Neural crest cell (in vitro differentiated cells): ENCODE measurements at places on chromosomes 1 and 21.

- no peak for DNase-seq
Observed at GRCh38 chr1:234879147-234880080, 249.2 kb downstream of the TOMM20 start.

GRCh38 chr1:107789817-107790524, 175.0 kb downstream of the VAV3 start:
- no peak for DNase-seq

GRCh38 chr1:239337799-239338430, 48.5 kb upstream of the CHRM3 start:
- no peak for DNase-seq

GRCh38 chr1:227795732-227796131, 19.7 kb upstream of the PRSS38 start:
- DNase-seq, result no peak

GRCh38 chr1:206067486-206068227, 14.7 kb downstream of the RHEX start:
- no peak for DNase-seq

DNA sequence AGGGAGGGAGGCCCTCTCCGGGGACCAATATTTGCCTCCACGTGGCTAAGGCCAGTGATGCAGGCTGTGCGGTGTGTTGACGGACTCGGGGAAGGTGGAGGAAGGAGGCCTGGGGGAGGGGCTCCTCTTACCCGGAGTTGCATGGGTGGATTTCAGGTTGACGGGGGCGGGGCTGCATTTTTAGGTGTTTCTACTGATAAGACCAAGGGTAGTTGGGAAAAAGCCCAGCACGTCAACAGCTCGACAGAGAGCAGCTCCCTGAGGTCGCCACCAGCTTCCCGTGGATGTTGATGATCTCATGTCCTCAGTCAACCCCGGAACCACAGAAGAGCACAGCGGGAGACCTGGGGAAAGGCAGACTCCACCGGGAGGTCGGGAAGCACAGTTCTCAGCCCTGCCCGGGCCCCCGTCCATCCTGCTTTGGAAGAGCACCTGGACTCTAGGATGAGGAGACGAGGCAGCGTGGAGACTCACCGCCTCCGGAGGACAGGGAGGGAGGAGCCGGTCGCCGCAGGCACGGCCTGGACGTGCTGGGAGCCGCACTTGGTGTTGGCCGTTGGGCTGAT, 32.9 kb upstream of the COL6A1 start:
- DNase-seq, result no peak

GRCh38 chr1:150537732-150538684, 11.2 kb upstream of the ADAMTSL4 start:
- DNase-seq, result no peak

GRCh38 chr1:231940116-231940515, 313.5 kb downstream of the DISC1 start:
- DNase-seq, result no peak

DNA sequence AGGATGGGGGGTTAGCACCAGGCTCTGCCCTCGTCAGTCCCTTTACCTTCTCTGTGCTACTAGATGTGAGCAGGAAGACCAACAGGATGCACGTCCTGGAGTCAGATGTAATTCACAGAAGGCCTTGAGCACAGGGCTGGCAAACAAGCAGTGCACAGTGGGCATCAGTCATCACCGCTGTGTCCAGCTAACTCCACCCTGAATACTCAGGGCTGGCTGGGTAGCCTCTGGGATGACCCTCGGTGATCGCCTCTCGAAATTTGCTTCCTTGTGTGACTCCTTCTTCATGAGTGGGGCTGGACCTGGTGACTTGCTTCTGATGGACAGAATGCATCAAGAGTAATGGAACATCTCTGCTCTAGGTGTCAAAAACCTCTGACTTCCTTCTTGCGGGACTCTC, 92.2 kb upstream of the TMPRSS2 start:
- no peak for DNase-seq

DNA sequence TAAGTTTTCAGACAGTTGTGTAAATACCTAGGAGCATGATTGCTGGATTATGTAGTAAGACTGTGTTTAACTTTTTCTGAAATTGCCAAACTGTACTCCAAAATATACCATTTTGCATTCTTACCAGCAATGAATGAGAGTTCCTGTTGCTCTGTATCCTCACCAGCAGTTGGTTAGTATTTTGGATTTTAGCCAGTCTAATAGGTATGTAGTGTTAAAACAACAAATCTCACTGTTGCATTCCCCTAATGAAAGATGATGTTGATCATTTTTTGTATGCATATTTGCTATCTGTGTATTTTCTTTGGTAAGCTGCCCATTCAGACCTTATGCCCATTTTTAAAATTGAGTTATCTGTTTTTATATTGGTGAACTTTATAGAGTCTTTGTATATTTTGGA, 89.9 kb downstream of the RASAL2 start:
- no peak for DNase-seq

- DNase-seq, result no peak
Observed at GRCh38 chr21:44929242-44929798, 8.6 kb upstream of the ITGB2 start.
